Stimulated activated CD8-positive, alpha-beta memory T cell treated with anti-CD3 and anti-CD28 coated beads, Interleukin-4, amount 100 ng/mL, for 4 hours (primary cell): ENCODE measurements at places on chromosomes 1 and 21.
A peak's percentile ranks its signal among the peaks of the same experiment; 100 is the strongest.

DNA sequence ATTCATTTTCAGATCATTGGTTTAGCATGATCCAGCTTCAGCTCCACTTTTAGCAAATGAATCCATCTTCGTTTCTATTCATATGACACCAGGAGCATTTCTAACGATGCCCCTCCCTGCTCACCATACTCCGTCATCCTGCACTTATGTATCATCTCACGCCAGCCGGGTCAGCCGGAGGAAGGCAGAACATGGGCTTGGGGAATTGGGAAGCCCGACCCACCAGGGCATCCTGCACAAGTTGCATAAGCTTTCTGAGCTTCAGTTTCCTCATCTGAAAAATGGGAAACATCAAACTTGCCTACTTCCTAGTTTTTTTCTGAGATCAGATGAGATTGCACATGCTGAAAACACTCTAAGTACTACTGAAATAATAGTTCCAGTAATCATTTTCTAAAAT, 194.7 kb downstream of the AK5 start:
- DNase-seq = no peak

DNA sequence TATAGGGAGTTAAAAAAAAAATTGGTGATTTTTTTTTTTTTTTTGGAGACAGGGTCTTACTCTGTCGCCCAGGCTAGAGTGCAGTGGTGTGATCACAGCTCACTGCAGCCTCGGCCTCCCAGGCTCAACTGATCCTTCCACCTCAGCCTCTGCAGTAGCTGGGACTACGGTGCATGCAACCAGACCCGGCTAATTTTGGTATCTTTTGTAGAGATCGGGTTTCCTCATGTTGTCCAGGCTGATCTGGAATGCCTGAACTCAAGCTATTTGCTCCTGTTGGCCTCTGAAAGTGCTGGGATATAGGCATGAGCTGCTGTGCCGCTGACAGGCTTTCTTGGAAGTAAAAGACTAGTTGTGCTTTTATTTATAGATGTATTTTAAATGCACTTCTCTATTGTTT, 3.0 kb downstream of the CDC42 start:
- no peak for DNase-seq

GRCh38 chr1:9399510-9400424, 107.1 kb downstream of the SPSB1 start:
- DNase-seq = no peak

DNA sequence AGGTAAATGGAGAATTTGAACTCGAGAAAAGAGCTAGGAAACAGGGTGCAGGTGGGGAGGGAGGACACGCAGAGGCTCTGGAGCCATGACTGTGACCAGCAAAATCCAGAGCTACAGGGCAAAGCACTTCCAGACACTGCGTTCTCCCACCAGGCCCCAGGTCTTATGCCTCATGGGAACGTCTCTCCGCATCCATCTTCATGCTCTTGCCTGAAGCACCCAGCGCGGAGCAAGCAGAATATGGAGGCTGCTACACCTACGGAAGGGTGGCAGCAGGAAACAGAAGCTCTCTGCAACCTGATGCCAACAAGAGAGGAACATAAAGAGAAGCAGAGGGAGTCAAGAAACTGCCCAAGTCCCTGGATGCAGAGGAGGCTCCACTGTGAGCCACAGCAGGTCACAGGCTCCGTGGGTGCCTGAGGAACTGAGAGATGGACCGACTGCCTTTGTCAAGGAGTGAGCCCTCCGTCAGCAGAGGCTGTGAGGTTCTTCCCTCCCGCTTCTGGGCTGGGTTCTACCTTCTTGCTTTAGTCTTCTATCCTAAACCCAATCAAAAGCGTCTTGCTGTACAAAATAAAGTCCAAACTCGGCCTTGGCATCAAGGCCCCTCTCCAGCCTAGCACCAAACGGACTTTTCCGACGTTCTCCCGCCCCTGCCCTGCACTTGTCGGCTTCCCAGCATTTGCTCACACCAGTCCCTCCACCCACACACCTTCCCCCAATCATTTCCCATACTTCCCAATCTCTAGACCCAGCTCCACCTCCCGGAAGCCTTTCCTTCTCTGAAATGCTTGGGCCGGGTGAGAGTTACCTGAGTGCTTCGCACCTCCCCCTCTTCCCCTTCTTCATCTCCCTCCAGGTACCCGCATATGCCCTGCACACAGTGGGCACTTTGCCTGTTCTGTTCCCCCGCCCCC, 930 bp downstream of the DHCR24 start:
- no peak for DNase-seq

GRCh38 chr1:19672237-19672636, 7.6 kb downstream of the HTR6 start:
- no peak for DNase-seq

- DNase-seq = peak; percentile 78
Observed at GRCh38 chr1:35192056-35192852, 691 bp downstream of the SFPQ start.

DNA sequence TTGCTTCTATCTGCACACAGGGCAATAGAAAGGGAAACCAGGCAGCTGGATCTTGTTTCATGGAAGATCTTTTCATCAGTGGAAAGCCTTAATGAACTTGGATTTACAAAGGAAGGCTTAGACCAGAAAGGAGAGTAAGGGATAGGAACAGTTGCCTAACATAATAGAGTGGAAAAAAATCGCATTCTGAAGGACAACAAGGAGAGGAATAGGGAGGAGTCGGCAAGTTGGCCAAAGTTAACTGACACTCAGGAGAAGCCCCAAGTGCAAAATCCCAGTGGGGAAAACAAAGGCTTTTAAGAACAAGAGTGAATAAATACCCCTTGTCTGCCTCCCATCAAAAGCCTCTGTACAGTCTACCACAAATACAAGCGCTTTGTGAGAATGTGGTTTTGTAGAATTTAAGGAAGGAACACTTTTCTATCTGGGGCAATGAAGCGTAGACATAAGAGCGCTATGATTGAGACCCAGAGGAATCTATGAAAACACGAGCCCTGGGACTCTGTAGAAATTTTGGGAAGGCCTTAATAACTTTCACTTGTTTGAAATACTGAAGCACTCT, 74.1 kb downstream of the ZNF648 start:
- no peak for DNase-seq

DNA sequence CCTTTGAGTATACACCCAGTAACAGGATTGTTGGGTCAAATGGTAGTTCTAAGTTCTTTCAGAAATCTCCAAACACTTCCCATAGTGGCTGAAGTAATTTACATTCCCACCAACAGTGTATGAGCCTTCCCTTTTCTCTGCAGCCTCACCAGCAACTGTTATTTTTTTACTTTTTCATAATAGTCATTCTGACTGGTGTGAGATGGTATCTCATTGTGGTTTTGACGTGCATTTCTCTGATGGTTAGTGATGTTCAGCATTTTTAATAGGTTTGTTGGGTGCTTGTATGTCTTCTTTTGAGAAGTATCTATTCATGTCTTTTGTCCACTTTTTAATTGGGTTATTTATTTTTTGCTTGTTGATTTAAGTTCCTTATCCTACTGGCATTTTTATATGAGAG, 26.4 kb upstream of the LAMC1 start:
- no peak for DNase-seq

DNA sequence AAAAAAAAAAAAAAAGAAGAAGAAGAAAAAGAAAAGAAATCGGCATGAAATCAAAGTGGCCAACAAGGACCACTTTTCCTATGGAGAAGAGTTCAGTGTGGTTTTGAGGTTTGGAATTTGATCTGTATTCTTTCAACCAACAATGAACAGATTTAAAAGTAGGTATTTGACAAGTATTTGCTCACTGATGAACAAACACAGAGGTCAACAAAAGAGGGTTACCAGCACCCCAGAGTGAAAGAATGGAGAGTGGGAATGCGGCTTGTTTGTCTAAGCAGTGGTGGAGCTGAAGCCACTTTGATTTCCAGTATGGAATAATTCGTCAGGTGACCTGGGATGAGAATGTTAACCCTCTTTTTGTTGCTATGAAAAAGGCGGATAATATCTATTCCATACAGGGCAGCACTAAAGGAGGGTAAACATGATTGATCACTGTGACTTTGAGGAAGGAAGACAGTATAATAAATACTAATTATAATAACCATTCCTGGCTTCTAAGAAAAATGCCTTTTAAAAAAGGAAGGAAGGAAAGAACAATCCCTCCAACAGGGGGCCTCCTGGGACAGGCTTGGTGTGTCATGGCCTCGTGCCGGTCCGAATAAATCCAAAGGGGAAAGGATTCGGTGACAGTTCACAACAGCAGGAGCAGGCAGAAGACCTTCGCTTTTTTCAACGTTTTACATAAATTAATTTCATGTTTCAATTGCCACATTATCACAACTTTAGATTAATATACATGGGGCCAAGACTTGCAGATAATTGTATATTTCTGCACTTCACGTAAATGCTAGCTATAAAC, 37.2 kb upstream of the SIM2 start:
- no peak for DNase-seq

DNA sequence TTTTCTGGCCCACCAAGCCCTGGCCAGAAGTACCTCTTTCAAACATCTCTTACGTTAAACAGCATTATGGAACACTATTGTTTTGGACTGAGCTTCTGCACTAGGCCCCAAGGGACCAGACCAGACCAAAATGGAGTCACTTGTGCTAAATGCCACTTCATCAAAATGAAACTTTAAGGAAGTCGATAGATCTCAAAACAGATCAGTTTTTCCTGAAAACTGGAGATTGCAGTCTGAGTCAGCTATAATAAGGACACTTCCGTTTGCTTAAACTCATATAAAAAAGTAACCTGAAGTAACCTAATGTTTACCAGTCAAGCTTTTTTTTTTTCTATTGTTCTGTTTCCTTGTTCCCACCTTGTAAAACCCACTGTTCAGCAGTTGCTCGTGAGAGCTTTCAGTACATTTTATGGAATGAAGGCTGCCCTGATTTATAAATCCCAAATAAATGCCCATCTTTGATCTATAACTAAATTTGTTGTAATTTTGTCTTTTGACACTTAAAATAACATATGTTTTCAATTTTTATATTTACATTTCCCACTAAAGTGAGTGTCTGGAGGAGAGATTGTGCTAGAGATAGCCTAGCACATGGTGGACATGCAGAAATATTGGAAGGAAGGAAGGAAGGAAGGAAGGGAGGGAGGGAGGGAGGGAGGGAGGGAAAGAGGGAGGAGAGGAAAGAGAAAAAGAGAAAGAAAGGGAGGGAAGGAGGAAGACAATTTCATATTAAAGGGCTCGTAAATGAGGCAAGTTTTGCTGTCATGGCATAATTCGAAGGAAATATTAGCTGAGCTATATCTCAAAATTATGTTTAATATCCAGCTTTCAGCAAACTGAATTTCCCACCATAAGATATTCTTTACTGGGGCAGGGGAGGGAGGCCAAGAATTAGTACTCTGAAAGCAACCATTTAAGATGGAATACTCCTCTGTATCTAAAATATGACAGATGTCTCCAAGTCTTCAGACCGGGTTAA, 77.0 kb upstream of the CXADR start:
- no peak for DNase-seq

DNA sequence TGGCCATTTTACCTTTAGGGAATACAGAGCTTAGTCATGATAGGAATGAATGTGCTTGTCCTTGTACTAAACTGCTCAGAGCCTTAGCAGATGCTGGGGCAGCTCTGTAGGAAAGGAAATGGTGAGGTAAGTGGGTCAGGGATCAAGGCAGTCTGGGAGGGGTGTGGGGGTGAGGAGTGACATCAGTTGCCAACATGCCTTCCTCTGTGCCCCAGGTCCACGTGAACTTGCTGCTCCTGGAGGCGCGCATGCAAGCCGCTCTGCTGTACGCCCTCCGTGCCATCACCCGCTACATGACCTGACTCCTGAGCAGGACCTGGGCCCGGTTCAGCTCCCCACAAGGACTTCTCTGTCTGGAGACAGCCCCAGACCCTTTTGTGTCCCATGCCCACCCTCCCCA, 21.2 kb downstream of the SESN2 start:
- DNase-seq = no peak

GRCh38 chr1:89001510-89001909, 9.1 kb upstream of the KYAT3 start:
- DNase-seq = no peak

GRCh38 chr1:117574161-117574835, 31.6 kb upstream of the TENT5C start:
- DNase-seq = no peak

- no peak for DNase-seq
Observed at GRCh38 chr1:28928314-28928941, 14.1 kb downstream of the EPB41 start.

GRCh38 chr21:44065428-44065827, 41.8 kb upstream of the PWP2 start:
- peak; percentile 66 for DNase-seq

DNA sequence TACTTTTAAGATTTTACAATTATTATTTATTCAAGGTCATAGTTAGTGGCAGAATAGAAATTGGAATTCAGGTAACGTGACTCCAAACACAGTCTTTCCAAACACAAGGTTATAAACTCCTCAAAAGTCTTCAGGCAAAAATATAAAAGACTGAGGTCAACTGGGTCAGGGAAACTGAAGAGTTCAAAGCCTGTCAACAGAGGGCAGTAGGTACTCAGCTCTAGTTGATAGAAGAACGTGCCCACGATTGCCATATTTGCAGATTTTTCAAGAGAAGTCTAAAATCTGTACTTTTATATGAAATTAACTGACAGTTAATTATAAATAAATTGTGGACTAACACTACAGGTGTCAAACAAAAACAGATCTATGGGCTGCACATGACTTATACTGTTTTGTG, 135.0 kb downstream of the LHX4 start:
- no peak for DNase-seq

- DNase-seq = no peak
Observed at GRCh38 chr1:180751921-180752320, 120.1 kb downstream of the XPR1 start.
